ENCODE measurements at places on chromosomes 2 and 18.

DNA sequence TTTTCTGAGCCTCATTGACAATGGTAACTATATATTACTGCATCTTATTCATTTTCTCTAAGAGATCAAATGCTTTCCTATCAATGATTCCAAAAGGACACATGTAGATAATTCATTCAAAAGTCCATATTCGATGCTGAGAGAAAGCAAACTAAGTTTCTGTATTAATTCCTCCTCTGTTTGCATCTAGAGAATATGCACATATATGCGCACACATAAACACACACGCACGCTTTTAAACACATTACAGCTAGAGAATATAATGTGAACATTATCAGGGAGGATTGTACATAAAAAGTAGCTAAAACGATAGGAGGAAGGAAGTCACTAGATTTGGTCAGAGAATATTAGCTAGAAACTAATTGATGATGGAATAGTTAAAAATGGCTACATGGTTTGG lies 379.0 kb upstream of the NETO1 start:
- DNase-seq, result no peak

DNA sequence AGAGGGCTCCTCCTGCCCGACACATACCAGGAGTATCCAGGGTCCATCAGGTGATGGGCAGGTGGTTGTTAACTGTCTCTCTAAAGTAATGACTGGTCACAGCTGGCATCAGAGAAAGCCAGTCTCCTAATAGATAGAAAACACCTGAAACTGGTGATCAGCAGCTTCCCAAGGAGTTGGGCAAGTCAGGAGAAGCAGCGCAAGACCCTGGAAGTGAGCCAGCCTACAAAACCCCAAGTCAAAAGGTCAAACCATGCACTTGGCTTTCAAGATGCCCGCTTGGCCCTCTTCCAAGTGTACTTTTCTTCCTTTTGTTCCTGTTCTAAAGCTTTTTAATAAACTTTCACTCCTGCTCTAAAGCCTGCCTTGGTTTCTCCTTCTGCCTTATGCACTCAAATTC lies 815.2 kb downstream of the DCDC2C start:
- no peak for DNase-seq

DNA sequence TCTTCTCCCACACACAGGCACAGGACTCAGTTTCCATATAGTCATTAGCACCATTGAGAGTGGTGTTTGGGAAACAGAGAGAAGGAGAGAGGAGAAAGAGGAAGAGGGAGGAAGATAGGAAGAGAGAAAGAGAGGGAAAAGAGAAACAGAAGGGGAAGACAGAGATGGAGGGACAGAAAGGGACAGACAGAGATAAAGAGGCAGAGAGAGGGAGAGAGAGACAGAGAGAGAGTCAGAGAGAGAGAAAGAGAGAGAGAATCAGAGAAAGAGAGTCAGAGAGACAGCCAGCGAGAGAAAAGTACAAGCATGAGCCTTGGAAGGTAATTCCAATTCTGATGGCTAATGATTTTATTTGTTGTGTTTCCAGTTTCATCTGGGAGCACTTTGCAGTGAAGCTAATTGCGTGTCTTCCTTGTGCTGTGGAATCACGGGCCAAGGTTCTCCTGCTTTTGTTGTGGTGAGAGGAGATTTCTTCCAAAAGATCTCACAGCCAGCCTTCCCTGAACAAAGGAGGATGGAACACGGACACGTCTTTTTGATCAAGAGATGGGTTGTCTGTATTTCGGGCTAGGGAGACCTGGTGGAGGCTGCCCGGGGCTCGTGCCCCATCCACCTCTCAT lies 153.6 kb upstream of the TWIST2 start:
- no peak for DNase-seq

DNA sequence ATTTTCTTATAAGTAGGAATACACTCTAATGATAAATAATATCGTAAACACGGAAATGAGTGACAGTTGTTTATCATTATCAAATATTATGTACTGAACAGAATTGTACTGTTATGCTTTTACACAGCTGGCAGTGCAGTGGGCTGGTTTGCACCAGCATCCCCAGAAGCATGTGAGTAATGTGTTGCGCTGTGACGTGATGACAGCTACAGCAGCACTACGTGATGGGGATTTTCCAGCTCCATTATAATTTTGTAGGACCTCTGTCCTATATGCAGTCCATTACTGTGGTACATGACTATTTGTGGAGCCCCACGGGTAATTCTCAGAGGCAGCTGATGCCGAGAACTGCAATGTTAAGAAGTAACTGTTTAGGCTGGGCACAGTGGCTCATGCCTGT lies 77.3 kb upstream of the ATG16L1 start:
- no peak for DNase-seq

- no peak for DNase-seq
Observed at GRCh38 chr2:162013514-162014475, 60.2 kb downstream of the DPP4 start.

GRCh38 chr2:9010866-9011265 lies 7.4 kb upstream of the MBOAT2 start:
- no peak for DNase-seq

DNA sequence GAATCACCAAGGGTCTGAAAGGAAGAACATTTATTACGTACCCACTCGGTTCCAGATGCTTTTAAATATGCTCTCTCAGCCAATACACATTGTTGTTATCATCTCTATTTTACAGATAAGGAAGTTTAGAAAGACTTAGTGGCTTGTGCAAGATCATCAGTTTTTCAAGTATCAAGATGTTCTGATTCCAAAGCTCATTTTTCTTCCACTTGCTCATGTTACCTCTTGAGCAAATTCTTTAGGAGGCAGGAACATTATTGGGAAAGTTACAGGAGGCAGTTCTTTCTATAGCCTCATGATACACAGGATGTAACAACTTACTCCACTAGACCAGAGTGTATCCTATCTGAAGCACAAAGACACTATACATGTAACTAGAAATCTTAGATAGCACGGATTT lies 65.0 kb upstream of the MMADHC start:
- DNase-seq, result no peak

- DNase-seq, result no peak
Observed at GRCh38 chr2:226308986-226309385, 490.6 kb downstream of the IRS1 start.

GRCh38 chr2:84776011-84776410 lies 104.9 kb downstream of the TRABD2A start:
- no peak for DNase-seq

- DNase-seq, result no peak
Observed at GRCh38 chr2:18047896-18048657, 169.6 kb downstream of the KCNS3 start.

DNA sequence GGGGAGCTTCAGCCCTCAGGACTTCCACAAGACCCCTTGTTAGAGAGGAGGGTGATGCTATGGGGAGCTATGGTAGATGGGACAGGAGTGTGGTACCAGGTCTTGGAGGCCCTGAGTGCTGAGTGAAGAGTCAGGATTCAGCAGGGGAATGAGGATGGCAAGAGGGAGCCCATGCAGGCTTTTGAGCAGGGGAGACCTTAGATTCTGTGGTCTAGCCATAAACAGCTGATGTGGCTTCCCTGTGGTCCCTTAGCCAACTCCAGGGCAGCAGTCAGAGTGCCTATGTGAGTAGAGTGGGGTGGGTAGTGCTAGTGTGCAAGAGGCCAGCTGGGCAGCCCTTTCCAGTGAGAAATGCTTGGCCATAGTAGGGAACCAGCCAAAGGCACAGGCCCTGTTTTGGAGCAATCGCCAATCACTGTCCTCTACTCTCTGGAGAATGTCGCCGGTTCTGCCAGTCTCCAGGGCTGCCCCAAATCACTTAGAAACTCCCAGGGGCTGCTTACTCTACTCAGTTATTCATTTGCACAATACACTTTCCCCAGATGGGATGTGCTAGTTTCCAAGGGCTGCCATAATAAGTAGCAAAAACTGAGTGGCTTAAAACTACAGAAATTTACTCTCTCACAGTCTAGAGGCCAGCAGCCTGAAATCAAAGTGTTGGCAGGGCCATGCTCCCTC lies 310.5 kb downstream of the SMAD2 start:
- no peak for DNase-seq

DNA sequence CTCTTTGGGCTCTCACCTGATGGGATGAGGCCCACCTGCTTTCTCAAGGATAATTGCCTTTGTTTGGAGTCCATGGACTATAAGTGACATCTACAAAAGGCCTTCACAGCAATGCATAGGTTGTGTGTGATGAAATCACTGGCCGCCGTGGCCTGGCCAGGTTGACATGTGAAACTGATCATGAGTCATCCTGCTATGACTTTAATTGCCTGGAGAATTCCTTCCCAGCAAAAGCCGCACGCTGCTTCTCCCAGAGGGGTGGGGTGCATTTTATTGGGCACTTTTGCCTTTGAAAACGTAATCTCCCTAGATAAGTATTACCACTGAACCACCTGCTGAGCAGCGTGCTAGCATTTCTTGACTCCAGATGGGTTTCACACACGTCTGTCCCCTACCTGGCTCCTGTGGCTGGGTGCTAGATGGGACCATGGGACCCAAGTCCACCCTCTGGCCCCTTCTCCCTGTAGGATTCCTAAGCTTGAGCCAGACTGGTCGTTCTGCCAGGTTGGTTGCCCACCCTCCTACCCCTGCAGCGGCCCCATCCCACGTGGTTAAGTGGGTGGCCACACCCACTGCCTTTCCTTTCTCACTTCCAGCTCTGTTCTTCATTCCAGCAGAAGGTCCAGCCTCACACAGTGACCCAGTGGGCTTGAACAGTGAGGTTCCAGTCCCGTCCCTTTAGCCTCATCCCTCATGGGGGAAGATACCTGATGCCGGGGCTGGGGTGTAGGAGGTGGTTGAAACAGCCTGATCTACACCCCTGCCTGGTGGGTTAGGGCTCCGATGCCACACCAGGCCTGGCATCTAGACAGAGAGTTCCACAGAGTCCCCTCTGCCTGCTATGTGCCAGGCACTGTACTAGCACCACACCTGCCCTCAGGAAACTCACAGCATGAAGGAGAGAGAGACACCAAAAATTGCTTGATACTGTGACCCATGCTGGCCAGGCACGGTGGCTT lies 89.6 kb downstream of the GBX2 start:
- DNase-seq, result no peak

DNA sequence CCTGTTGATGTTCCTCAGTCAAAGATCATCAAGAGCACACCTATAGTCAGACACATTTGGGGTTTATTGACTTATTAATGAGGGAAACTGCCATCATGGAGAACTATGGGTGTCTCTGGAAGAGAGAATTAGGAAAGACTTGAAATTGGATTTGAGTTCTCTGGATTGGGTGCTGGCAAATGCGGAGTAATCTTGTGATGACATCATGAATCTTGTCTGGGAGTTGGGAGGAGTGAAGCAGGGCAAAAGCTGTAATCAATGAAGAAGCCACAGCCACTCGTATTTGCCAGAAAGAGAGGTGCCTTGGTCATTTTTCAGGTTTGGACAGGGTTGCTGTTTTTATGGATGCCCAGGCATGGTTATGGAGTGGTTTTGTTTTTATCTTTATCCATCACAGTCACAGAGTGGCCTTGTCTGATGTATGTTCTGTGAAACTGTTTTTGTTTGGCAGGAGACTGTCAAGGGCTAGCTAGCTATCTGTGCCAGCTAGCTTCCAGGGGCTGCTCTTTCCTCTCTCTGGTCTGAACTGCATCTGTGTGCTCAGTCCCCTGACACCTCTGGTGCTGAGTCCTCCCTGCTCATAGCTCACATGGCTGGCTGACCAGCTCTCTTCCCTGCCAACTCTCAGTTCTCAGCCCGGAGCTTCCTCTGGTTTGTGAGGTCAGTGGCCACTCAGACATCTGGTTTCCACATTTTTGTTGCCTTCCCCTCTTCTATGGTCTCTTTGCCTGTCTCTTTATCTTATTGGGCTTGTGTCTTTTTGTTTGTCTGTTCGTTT lies 193.4 kb upstream of the RMP24 start:
- DNase-seq, result no peak

- no peak for DNase-seq
Observed at GRCh38 chr2:20526708-20527107, 79.8 kb downstream of the RHOB start.

DNA sequence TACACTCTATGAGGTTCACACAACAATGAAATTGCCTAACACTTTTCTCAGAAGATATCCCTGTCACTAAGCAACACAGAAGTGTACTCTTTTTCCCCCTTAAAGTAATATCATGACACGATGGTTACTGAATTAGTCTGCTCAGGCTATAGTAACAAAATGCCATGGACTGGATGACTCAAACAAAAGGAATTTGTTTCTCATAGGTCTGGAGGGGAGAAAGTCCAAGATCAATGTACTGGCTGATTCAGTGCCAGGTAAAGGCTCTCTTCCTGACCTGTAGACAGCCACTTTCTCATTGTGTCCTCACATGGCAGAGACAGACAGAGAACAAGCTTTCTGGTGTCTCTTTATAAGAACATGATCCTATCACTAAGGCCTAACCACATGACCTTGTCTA lies 211.9 kb downstream of the RBM43 start:
- no peak for DNase-seq

GRCh38 chr2:222730366-222730999 lies 59.0 kb downstream of the MOGAT1 start:
- no peak for DNase-seq

GRCh38 chr2:194301946-194302345 lies 1355.1 kb upstream of the SLC39A10 start:
- DNase-seq, result no peak

DNA sequence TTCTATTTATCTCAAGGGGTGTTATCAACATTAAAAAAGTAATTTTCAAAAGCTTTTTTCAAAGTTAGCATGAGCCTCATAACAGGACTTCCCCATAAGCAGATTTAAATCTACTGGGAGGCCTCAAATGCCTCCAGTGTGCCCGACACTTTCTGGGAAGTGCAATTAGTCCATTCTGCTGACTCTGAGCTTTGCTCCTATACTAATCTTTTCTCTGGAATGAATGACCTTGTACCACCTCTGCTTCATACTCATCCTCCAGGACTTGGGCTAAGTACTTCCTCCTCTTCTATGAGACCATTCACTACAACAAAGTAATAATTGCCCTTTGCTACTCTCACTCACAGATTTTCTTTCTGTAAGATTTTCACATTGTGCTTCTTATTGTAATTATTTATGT lies 111.1 kb downstream of the RIT2 start:
- no peak for DNase-seq

- DNase-seq, result no peak
Observed at GRCh38 chr2:7649461-7650228, 732.4 kb downstream of the RNF144A start.

- DNase-seq, result no peak
Observed at GRCh38 chr2:119366161-119366648, 429 bp downstream of the C2orf76 start.

DNA sequence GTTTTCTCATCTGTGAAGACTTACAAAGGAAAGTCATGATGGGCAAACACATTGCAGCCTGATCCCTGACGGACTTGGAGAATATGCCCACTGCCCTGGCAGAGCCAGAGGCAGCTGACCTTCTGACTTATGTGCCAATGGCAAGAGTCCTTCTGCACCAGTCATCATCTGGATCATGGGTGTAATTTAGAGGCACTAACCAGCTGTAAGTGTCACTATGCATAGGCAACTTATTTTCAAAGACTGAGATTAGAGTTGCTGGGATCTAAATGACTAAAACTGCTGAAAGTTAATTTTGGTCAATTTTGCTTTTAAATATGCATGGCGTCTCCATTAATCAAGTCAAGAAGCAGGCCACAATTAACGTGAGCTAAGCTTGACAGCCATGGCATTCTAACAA lies 261.2 kb downstream of the BCL11A start:
- DNase-seq, result no peak

- DNase-seq, result no peak
Observed at GRCh38 chr2:111667542-111668273, 216.3 kb downstream of the ANAPC1 start.

Data from NK-92 treated with Interleukin-12 subunit alpha and Interleukin-12 subunit beta, amount 100 ng/mL, for 24 hours (cell line).